ENCODE measurements at places on chromosomes 1 and 21.

DNA sequence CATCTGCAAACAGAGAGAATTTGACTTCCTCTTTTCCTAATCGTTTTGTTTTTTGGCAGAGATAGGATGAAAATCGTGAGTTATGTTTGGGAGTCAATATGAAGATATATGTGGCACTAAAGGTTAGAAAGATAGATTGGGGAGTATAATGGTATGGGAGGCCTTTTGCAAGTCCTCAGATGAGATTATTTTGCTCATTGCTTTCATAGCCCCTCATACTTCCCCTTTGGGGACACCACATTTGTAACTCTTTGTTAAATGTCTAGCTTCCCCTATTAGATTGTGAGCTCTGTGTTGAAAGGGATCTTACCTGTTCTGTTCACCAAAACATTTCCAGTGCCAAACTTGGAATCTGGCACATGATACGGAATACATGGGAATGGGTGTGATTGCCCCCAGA is 30.2 kb downstream of the RAVER2 start:
- DNase-seq: no peak

DNA sequence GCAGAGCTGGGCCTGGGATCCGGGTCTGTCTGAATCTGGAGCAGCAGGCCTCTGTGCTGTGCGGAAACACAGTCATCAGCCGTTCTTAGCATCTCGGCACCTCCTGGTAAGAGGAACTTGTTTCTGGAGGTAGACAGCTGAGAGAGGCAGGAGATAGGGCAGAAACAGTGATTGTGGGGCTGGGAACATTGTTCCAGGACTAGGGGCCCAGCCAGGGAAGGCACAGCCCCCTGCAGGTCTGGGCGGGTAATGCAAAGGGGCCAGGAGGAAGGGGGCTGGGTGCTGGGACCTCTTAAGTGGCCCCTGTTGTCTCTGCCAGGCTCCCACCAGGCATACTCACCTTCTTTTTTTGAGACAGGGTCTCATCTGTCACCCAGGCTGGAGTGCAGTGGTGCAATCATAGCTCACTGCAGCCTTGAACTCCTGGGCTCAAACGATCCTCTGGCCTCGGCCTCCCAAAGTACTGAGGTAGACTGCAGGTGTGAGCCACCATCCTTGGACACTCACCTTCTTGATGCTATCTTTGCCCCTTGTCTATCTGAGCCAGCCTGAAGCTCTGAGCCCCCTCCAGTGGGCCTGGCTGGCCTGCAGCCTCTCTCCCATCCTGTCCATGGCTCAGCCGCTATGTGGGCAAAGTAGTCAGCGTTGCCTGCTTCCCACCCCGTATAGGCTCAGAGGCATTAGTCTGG is 134.3 kb upstream of the ZBTB40 start:
- no peak for DNase-seq

DNA sequence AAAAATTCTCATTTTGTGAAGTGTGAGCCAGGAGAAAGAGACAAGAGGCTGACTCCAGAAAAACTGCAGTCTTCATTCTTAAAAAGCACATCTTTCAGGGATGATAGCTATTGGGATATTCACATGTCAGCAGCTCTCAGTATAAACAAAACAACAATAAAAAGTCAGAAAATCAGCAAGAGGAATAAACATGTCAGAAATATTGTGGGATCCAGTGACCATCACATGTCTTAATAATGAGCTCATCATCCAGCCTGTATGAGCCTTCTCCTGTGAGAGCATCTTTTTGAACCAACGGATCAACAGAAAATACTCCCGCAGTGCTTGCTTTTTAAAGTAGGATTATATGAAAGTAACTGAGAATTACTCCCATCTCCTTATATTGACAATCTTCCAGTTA is 241.6 kb downstream of the SMYD3 start:
- no peak for DNase-seq

GRCh38 chr1:106278716-106279115 is 777.8 kb upstream of the PRMT6 start:
- no peak for DNase-seq

DNA sequence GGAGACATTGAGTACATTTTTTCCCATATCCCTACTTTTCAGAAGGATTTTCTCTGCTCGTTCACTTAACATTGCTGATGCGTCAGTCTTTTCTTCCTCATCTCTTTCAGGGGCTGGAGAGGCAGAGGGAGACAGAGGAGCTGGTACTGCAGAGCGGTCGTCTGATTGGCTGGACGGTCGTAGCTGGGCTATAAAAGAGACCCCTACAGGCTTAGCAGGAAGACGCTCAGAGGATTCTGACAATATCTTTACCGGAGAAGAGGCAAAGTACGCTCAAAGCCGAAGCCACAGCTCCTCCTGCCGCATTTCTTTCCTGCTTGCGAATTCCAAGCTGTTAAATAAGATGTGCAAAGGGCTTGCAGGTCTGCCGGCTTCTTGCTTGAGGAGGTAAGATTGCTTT is at the start of gene RGS4:
Gene RGS4 (plus strand): TSS at position 220 of the 400 bp plus-strand sequence. CDS start 124 bp downstream, at position 344.
- DNase-seq: no peak

- peak; percentile 74 for DNase-seq
Measured at GRCh38 chr1:20485527-20486456, at the start of gene CAMK2N1. Gene CAMK2N1, minus strand, starts transcription at chr1:20486210. Its CDS starts 831 bp downstream, at chr1:20485379.

DNA sequence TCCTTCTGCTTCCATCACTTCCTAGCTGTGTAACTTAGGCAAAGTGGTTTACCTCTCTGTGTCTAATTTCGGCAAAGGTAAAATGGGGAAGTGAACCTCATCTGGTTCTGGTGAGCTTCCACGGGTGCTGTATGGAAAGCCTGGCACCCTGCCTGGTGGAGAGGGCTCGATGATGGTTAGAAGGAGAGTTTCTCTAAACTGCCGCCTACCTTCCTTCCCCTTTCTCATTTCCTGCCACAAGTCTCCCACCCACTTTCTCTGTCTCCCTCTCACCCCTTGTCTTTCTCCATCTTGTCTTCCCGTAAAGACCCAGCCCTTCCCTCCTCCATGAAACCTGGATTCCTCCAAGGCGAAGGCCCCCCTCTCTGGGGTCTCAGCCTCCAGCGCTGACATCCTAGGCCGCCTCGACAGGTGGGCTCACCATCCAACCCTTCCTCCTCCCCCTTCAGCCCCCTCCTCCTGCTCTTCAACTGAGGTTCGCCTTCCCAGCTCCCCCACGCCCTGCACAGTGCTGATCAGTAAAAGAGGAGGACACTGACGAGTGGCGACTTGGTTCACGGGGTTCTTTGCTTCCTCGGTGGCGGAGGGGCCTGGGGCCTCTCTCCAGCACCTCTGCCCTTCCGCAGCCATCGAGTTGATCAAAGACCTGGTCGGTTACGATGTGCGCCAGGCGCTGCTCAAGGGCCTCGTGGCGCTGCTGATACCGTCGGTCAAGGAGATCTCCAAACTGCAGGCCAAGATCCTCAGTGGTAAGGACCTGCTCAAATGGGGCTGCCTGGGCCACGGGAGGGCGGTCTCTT is 7.3 kb downstream of the RNU5D-1 start:
- peak; percentile 32 for DNase-seq

GRCh38 chr1:226427131-226427530 is 19.2 kb upstream of the PARP1 start:
- no peak for DNase-seq

DNA sequence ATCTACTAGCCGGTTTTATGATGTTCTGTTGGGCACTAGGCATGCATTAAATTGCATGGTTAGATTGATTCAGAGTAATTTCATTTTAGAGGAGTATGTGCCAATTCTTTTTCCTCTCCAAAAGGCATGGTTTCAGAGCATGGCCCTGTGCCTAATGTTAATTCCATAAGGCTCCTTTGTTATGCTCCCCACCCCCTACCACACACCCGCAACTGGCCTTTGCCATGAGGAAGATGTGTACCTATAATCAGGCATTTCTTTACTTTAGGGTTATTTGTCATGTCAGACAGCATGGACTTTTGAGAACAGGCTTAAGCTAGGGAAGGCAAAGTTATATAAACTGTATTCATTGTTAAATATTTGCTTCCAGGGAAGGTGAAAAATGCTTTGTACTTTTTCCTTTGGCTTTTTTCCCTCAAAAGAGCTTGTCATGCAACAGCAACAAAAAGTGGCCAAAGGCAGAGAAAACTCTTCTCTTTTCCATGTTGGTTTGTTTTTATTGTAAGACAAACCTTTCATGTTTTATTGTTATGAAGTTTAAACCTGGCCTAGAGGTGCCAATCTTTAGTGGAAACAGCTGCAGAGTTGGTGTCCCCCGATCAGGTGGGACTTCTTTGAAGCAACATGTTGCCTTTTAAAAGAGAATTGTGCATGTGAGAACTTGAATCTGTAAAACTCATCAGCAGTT is 24.3 kb upstream of the NBL1 start:
- no peak for DNase-seq

GRCh38 chr1:30044656-30045144 is 678.7 kb downstream of the MATN1 start:
- no peak for DNase-seq

GRCh38 chr1:41446851-41447610 is 37.5 kb downstream of the EDN2 start:
- no peak for DNase-seq

Measured in CD4-positive, alpha-beta T cell treated with Interleukin-12 subunit alpha and Interleukin-12 subunit beta, for 1 hour (primary cell).